GM23248 (cell line): ENCODE measurements at places on chromosomes 5 and 9.
A peak's percentile ranks its signal among the peaks of the same experiment; 100 is the strongest.

DNA sequence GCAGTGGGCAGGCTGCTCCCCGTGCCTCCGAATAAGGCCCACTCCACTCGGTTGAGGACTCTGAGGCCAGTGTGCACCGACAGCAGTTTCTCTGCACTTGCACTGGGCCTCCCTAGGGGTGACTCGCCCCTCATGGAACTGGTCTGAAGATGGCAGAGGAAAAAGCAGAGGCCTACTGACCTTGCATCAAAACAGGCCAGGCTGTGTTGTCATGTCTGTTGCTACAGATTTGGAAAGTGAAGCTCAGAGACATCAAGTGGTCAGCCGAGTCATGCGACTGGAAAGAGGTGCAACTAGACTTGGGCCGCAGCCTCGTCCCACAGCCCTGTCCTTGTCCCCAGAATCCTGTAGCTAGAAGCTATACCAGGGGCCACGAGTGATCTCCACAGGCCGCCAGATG lies 78.3 kb downstream of the DCP2 start:
- DNase-seq = no peak
- H3K4me1 ChIP-seq = peaks cover 27% of the 10 kb centered on the region
- H3K27me3 ChIP-seq = no peaks in the 10 kb centered on the region
- H3K27ac ChIP-seq = no peak overlapping the region
- H3K4me3 ChIP-seq = no peak overlapping the region

DNA sequence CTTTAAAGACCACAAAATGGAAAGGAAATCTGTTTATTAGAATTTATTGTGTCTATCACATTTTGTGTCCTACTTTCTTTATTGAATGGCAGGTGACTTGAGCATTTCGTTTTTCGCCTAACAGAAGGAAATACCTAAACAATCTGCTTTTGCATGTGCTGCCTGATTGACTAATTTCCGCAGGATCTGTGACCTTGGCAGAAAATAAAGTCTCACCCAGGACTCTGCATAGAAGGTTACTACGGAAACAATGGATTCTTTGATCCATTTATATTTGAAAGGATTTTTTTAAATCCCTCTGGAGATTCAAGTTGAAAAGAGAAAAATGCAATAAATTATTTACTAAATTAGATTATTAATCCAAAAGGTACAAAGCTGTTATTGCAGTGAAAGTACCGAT lies 61.0 kb upstream of the CAST start:
- no peak overlapping the region for H3K4me3 ChIP-seq
- peaks cover 17% of the 10 kb centered on the region for H3K4me1 ChIP-seq
- H3K36me3 ChIP-seq = no peaks in the 10 kb centered on the region
- no peak for DNase-seq
- H3K27me3 ChIP-seq = no peaks in the 10 kb centered on the region

DNA sequence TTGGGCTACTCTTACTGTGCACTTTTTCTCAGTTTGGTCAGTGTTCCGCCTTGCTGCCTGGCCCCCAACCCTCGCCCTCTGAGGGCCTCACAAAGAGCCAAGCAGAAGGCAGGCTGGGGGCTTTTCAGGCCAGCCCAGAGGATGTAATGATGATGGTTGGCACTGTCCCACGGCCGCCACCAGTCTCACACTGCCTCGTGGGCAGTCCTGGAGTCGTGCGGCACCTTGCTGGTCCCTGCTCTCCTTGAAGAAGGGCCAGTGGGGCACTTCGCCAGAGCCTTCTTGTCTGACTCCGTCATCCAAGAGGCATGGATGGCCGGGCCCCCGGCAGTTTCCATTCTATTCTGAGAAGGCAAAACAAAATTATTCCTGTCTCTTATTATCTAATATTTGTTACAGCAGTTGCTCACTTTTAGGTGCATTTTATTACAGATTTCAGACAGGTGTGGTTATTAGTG lies 21.0 kb downstream of the TENT4A start:
- peaks cover 40% of the 10 kb centered on the region for H3K4me1 ChIP-seq
- 0 out of 2 replicates have a peak overlapping the region, but pooled peaks have one; percentile 99 for H3K27ac ChIP-seq
- DNase-seq = peak; percentile 66
- H3K4me3 ChIP-seq = no peak overlapping the region
- H3K27me3 ChIP-seq = no peaks in the 10 kb centered on the region

DNA sequence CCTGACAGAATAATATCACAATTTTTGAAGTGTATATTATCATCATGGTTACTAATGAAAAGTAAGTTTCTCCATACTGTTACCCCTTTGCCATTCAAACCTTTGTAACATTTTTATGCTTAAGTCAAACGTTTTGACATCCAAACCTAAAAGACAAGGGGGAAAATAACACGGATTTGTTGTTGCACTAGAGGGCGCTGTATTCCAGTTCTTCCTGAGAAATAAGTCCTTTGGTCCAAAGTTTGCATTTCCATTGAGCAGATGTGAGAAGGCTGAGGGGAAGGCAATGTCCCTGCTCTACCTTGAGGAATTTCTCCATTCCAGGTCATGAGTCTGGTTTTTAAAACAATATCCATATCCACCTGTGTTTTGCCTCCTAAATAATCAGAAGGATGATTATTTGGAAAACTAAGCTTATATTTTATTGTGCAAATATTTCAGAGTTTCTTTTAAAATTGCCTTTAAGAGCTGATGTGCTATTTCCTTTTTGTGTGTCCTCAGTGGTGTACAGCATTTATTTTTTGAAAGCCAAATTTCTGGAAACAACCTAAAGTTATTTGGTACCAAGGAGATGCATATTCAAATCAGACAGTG lies 9.7 kb downstream of the LECT2 start:
- H3K4me3 ChIP-seq = no peak overlapping the region
- no peaks in the 10 kb centered on the region for H3K27me3 ChIP-seq
- H3K36me3 ChIP-seq = no peaks in the 10 kb centered on the region
- peaks cover 12% of the 10 kb centered on the region; the same call in 1 of the 2 replicates for H3K4me1 ChIP-seq
- DNase-seq = peak; percentile 88
- peak overlapping the region; percentile 13; the same call in 1 of the 2 replicates for H3K27ac ChIP-seq

DNA sequence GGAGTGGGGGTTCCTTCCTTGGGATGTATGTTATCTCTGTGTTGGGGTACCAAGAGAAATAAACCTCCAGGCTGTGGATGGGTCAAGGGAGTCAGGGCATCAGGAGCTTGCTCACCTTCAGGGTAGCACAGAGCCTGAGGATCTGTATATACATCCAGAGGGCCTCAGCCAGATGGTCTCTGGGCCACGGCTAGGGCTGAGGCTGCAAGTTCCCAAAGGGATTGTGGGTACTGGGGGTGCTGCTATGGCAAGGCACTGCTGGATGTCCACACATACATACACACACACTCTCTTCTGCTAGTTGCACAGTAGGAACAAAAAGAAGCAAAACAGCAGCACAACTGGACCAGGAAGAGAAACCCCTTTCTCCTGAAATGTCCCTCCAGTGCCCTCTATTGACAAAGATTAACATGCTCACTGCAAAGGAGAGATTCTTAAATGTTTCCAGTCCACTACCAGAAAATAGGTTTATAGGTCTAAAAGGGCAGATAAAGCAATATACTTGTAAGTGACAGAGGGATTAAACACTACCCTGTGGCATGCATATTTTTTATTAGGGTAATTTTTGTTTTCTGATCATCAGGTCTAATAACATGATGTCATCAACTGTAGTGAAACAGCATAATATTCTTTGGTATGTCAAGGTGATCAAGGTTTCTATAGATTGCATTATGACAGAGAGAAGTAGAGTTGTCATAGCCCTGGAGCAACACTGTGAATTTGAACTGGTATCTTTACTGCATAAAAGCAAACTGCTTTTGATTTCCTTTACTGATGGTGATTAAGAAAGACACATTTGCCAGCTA lies 56.3 kb upstream of the KCNN2 start:
- no peaks in the 10 kb centered on the region for H3K4me1 ChIP-seq
- no peaks in the 10 kb centered on the region for H3K36me3 ChIP-seq
- H3K27ac ChIP-seq = no peak overlapping the region
- peak; percentile 10 for DNase-seq

DNA sequence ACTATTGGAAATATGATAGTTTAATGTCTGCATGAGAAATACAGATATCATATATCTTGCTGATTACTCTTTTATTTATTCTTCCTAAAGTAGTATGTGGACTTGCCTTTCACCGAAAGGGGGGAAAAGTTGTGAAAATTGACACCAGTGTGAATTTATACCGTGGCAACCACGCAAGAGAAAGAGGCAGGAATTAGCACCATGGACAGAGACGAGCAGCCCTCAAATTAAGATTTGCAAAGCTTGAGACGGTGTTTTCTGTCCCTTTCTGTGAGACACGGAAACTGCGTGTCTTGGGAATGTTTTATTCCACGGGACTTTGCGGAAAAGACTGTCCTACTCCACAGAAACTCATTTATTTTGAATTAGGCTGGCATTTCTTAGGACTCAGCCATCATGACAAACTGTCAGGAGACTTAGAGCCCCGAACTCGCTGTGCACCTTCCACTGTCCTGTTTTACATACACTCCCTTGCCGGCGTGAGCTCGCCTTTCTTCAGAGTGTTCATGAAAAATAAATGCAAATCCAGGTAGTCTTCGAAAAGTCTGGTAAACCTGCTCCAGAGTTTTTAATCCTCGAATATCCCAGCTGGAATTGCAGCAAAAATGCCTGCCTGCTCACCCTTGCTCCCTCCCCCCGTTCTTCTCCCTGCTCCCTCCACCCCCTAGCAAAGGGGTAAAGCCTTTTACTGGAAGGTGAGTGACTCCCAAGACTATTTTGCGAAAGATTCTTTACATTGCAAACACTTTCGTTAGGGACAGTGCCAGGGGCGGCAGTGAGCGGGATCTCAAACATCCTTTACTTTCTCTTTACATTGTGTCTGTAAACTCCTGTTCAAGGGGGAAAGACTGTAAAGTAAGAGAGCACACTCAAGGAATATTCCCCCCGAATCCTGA lies 3.8 kb upstream of the ELAVL2 start:
- peaks cover 7% of the 10 kb centered on the region; the same call in 1 of the 2 replicates for H3K27me3 ChIP-seq
- DNase-seq = peak; percentile 49
- no peak overlapping the region for H3K4me3 ChIP-seq
- 0 out of 2 replicates have a peak, but pooled peaks cover 4% of the 10 kb centered on the region for H3K4me1 ChIP-seq
- H3K36me3 ChIP-seq = no peaks in the 10 kb centered on the region

GRCh38 chr9:137405677-137406081 lies 17.3 kb downstream of the EXD3 start:
- H3K27ac ChIP-seq = no peak overlapping the region
- no peak for DNase-seq
- no peak overlapping the region for H3K4me3 ChIP-seq
- 0 out of 2 replicates have a peak, but pooled peaks cover 3% of the 10 kb centered on the region for H3K4me1 ChIP-seq

GRCh38 chr9:33329117-33329563 lies 38.8 kb downstream of the NFX1 start:
- no peaks in the 10 kb centered on the region for H3K27me3 ChIP-seq
- H3K27ac ChIP-seq = peak overlapping the region; percentile 84
- H3K36me3 ChIP-seq = peaks cover 25% of the 10 kb centered on the region

- DNase-seq = peak; percentile 36
- no peak overlapping the region for H3K27ac ChIP-seq
- H3K27me3 ChIP-seq = no peaks in the 10 kb centered on the region; the same call in 1 of the 2 replicates
- no peak overlapping the region for H3K4me3 ChIP-seq
These were observed 87.4 kb upstream of the HSPA9 start for GRCh38 chr5:138662599-138662998.

DNA sequence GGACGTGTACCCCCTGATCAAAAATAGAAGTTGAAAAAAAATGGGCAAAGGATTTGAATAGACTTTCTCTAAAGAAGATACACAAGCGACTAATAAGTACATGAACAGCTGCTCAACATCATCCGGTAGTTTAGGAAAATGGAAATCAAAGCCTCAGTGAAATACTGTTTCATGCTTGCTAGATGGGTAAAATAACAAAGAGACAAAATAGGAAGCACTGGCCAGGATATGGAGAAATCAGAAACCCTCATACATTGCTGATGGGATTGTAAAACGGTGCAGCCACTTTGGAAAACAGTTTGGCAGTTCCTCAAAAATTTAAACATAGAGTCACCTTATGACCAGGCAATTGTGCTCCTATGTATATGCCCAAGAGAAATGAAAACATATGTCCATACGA lies 65.0 kb upstream of the SUB1 start:
- H3K27ac ChIP-seq = no peak overlapping the region
- no peaks in the 10 kb centered on the region for H3K4me1 ChIP-seq
- no peaks in the 10 kb centered on the region for H3K27me3 ChIP-seq
- no peak for DNase-seq

- H3K36me3 ChIP-seq = no peaks in the 10 kb centered on the region
- no peak overlapping the region for H3K4me3 ChIP-seq
- no peak overlapping the region for H3K27ac ChIP-seq
These were observed 188.4 kb downstream of the SLC12A2 start for GRCh38 chr5:128271859-128272464.

DNA sequence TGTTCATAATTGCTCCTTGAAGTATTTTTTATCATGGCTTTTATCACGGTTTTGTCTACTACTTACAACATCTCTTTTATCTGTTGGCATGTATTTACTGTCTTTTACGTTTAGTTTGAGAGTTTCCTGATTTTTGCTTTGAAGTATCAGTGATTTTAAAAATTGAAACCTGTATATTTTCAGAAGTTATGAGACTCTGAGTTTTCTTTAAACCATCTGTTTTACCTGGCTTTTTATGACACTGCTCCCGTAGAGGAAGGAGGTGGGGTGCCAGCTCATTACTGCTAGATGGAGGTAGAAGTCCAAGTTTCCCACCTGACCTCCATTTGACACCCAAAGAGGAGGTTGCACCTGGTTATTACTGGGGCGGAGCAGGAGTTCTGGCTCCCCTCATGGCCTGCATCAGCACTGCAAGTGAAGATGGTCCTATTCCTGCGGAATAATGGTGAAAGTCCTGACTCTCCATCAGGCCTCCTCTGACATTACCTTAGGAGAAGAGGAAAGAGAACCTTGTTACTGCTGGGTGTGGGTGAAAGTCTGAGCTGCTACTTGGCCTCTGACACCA lies 10.0 kb upstream of the ZNF131 start:
- H3K36me3 ChIP-seq = no peaks in the 10 kb centered on the region
- DNase-seq = no peak
- H3K27me3 ChIP-seq = no peaks in the 10 kb centered on the region
- H3K27ac ChIP-seq = no peak overlapping the region
- H3K4me3 ChIP-seq = no peak overlapping the region

- H3K27me3 ChIP-seq = no peaks in the 10 kb centered on the region
- H3K27ac ChIP-seq = no peak overlapping the region
- peak; percentile 39 for DNase-seq
- no peaks in the 10 kb centered on the region for H3K36me3 ChIP-seq
These were observed 109.5 kb upstream of the RAD23B start for GRCh38 chr9:107173422-107174180.

- H3K27ac ChIP-seq = peak overlapping the region; percentile 45
- peak; percentile 84 for DNase-seq
- H3K4me3 ChIP-seq = no peak overlapping the region
- no peaks in the 10 kb centered on the region for H3K36me3 ChIP-seq
- H3K27me3 ChIP-seq = no peaks in the 10 kb centered on the region
These were observed 31.8 kb upstream of the FGF1 start for GRCh38 chr5:142717582-142718215.

GRCh38 chr5:171606414-171607024 lies 179.1 kb upstream of the SMIM23 start:
- no peaks in the 10 kb centered on the region for H3K4me1 ChIP-seq
- DNase-seq = peak; percentile 38
- H3K4me3 ChIP-seq = no peak overlapping the region
- no peak overlapping the region for H3K27ac ChIP-seq
- H3K27me3 ChIP-seq = peaks cover 26% of the 10 kb centered on the region
- H3K36me3 ChIP-seq = no peaks in the 10 kb centered on the region
